ENCODE measurements at places on chromosomes 3 and 15.

- no peak for DNase-seq
Measured at GRCh38 chr15:93312891-93313486, 224.0 kb upstream of the RGMA start.

- DNase-seq: no peak
Measured at GRCh38 chr3:72636969-72637597, 211.2 kb downstream of the SHQ1 start.

DNA sequence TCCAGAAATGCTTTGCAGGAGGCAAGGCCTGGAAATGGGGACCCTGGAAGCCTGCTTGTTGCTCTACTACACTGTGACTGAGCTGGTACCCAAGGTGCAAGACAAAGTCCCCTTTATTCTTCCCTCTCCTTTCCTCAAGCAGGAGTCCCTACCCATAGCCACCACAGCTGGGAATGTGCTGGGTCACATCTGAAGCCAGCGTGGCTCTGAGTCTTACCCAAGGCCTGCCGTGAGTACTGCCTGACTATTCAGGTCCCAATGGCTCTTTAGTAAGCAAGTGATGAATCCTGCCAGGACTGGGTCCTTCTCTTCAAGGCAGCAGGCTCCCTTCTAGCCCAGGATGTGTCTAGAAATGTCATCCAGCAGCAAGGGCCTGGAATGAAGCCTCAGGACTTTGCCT, 9.6 kb upstream of the RAD51 start:
- no peak for DNase-seq

- no peak for DNase-seq
Measured at GRCh38 chr3:55218577-55218976, 268.5 kb downstream of the WNT5A start.

GRCh38 chr3:150055332-150055731, 84.6 kb upstream of the PFN2 start:
- no peak for DNase-seq

GRCh38 chr3:29601861-29602585, 321.2 kb downstream of the RBMS3 start:
- DNase-seq: no peak

GRCh38 chr15:52464478-52464877, 64.2 kb downstream of the MYO5A start:
- DNase-seq: no peak

DNA sequence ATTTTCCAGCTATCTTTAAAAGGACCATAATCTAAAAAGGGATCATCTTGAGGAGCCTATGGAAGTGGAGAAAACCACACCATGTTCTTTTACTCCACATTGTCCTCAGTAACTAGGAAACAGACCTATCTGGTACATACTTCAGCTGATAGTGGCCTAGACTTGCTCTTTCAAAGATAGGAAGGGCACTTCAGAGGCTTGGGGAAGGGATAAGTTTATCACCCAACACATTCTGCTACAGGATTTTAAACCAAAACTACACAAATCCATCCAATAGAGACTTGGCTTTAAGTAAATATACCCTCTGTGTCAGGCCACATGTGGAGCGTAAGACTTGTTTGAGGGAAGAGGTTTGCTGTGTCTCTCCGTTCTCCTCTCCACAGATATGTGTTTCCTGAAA, 35.4 kb downstream of the CP start:
- DNase-seq: no peak

GRCh38 chr15:51198701-51199232, 104.1 kb upstream of the TNFAIP8L3 start:
- DNase-seq: no peak

GRCh38 chr3:119497820-119498185, 544 bp upstream of the TIMMDC1 start:
- DNase-seq: no peak

DNA sequence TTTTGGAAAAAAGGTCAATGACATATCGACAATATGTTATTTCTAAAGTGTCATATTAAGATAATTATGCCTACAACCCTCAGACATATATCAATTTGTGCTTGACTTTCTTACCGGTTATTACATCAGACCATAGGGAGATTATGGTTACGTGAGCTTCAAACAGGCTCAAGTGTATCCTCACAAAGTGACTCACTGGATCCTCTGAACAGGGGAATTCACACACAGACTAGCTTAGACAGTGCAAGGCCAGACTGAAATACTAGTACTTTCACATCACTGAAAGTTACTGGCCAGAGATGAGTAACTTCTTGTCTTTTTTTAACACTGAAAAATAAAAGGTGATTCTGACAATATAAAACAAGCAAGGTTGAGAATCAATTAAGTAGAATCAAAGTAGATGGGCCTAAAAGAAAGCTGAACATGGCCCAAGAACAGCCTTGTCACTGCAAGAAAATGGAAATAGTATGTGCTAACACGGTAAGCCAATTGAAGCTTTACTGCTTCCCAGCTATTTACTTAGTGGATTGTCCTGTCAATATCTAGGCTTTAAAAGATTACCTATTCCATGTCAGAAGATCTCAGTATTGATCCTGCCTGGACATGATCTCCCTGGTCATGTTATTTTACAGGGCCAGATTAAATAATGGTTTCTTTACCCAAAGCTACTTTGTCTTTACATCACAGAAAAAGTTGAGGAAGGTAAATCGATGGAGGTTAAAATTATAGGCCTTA, 848.6 kb downstream of the ROBO1 start:
- DNase-seq: no peak

GRCh38 chr3:79297245-79297960, 470.4 kb downstream of the ROBO1 start:
- no peak for DNase-seq

DNA sequence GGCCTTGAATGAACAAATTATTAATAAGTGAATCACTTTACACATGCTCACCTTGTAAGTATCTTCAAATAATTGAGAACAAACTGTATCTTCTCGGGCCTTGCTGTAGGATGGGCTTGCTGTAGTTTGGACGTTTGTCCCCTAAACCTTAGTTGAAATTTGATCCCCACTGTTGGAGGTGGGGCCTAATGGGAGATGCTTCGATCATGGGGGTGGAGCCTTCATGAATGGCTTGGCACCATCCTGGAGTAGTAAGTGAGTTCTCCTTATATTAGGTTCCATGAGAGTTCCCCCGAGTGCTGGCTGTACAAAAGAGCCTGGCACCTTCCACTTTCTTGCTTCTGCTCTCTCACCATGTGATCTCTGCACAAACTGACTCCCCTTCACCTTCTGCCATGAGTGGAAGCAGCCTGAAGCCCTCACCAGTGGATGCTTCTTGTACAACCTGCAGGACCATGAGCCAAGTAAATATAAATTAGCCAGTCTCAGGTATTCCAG, 29.3 kb downstream of the PIGB start:
- no peak for DNase-seq
